ENCODE measurements at places on chromosomes 4 and X.

DNA sequence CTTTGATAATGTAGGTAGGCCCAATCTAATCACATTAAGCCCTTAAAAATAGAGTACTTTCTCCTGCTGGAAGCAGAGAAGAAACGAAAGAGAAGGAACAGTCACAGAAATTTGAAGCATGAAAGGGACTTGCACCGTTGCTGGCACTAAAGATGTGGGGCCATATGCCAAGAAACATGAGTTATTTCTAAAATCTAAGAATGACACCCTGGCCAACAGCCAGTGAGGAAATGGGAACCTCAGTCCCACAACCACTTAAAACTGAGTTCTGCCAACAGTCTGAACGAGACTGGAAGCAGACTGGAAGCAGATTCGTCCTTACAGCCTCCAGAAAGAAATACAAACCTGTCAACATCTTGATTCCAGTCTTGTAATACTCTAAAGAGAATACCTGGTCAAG, 70.1 kb downstream of the CENPC start:
- no peak for DNase-seq

DNA sequence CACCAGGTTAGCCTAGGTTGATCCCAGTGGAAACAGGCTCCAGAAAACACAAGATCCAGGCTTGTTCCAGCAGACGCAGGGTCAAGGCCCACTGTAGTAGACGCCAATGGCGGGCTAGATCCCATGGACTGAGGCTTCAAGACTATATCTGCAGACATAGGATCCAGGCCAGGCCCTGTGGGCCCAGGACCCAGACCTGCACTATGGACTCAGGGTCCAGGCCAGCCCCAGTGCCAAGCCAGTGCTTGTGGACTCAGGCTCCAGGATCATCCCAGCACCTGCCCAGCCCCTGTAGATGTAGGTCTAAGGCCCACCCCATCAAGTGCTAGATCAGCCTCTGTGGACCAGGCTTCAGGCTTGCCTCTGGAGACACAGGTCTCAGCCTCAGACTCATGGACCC, 300.9 kb downstream of the CHIC1 start:
- no peak for DNase-seq

DNA sequence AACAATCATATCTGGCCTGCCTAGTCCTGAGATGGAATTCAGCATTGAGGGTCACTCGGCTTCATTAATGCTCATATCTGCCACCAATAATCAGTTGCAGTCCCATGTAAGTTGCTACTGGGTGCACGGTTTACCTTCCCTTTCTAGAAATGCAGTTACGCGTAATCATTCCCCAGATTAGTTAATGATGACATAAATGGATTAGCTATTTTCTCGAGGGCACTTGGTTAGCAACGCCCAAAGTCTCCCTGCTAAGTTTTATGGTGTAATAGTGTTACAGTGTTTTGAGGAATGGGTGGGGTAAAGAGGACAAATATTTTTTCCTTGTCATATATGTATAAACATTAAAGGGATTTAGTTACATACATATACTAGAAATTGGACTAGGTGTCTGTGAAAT, 118.8 kb downstream of the MID1 start:
- no peak for DNase-seq

GRCh38 chr4:139786494-139787354, 121.1 kb downstream of the MGST2 start:
- no peak for DNase-seq

GRCh38 chr4:16196482-16197393, 29.5 kb downstream of the TAPT1 start:
- no peak for DNase-seq

GRCh38 chr4:94262163-94263016, 54.7 kb downstream of the SMARCAD1 start:
- DNase-seq = no peak

DNA sequence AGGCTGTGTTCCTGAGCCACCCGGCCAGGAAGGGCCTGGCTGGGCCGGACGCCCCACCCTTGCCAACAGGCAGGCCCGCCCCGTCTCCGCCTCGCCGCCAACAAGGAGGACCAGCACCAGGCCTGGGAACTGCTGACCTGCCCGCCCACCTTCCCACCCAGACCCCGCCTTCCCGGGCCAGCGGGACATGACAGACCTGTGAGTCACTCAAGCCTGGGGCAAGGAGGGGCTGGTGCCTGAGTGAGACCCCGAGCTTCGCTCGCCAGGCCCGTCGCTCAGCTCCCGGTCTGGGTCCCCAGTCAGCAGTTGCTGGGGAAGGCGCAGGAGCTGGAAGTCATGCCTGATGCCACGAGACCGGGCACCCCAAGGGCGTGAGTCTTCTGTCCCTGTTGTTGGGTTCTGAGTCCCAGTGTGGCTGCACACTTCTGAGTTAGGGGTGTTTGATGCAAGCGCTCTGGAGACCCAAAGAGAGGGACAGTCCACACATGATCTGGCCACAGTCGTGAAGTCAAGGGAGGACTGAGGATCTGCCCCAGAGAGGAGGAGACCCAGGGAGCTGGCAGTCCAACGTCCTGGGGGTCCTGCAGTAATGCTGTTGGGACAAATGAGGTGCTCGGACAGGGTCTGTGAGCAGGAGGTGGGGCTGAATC, at the start of gene DNASE1L1:
Gene DNASE1L1, minus strand, starts transcription at position 33 of the 650 bp plus-strand sequence. CDS start 3,686 bp downstream, outside the sequence.
- no peak for DNase-seq

- no peak for DNase-seq
Measured at GRCh38 chr4:105293360-105293759, 146.7 kb downstream of the TET2 start.

DNA sequence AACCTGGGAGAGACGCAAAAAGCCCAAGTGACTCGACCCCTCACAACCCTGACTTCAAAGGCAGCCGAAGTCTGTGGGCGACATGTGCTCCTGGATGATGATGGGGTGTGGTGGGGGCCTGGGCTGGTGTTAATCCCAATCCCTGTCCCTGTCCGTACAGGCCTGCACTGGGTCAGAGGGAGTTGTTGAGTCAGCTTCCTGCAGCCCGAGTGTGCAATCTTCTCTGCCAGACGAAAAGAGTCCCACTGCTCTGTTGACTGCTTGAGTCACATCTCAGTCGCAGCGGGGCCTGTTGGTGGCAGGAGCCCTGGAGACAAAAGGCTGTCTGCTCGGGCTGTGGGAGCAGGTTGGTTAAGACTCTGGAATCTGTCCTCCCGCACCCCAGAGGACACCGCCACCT, 10.3 kb downstream of the FAM3A start:
- DNase-seq = no peak

- DNase-seq = no peak
Measured at GRCh38 chrX:2282490-2283090, 218.2 kb downstream of the DHRSX start.

GRCh38 chrX:48989483-48989882, 12.6 kb downstream of the GRIPAP1 start:
- DNase-seq = no peak

- no peak for DNase-seq
Measured at GRCh38 chr4:119478446-119479179, 150.0 kb downstream of the PDE5A start.

DNA sequence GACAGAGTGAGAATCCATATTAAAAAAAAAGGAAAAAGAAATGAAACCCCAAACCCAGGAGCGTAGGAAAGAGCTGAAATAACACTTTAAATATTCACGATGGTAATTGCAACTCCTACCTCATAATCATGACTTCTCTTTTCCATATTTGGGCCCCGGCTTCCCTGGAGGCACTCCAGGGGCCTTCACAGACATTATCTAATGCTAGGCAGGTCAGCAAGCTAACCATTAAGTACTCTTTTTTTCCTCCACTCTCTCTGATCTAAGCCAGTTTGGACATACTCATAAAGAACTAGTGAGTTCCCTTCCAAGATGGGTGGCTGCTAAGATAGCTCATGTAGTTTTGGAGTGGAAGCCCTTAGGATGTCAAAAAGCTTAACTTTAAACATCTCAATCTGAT, 83.2 kb downstream of the SH3KBP1 start:
- DNase-seq = no peak

DNA sequence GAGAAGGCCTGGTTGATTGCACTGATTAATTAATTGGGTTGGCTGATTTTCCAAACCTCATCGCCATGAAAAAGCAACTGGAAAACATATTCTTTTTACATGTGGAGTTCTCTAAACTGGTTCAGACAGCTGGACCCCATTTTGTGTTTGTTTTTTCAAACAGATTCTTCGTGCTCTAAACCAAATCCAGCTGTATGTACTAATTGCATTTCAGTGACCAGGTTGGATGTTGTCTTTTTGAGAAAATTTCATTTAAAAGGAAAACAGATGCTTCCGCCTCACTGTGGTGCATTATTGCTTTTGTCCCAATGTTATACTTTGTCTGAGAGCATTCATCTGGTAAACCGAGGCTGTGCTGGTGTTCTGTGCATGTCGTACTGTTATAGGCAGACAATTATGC, 67.8 kb upstream of the LNX1 start:
- DNase-seq = no peak

GRCh38 chr4:47219586-47219985, 188.2 kb downstream of the GABRB1 start:
- DNase-seq = no peak

- DNase-seq = no peak
Measured at GRCh38 chr4:186900232-186900900, 176.7 kb upstream of the FAT1 start.

GRCh38 chr4:77240469-77241066, 83.6 kb downstream of the CCNG2 start:
- DNase-seq = peak; percentile 26

GRCh38 chr4:7210824-7211223, 18.5 kb downstream of the SORCS2 start:
- DNase-seq = no peak

DNA sequence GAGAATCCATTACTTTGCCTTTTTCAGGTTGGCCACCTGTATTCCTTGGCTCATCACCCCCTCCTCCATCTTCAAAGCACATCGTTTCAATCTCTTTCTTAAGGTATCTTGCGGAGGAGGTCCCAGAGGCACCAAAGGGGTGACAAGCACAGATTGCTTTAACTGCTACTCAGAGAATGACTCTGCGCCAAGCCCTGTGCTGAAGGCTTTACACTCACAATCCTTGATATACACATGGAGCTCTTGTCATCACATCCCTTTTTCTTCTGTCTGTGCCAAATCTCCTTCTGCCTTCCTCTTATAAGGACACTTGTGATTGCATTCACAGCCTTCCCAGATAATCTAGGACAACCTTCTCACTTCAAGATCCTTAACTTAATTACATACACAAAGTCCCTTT, 134.7 kb upstream of the MAMLD1 start:
- DNase-seq = no peak

DNA sequence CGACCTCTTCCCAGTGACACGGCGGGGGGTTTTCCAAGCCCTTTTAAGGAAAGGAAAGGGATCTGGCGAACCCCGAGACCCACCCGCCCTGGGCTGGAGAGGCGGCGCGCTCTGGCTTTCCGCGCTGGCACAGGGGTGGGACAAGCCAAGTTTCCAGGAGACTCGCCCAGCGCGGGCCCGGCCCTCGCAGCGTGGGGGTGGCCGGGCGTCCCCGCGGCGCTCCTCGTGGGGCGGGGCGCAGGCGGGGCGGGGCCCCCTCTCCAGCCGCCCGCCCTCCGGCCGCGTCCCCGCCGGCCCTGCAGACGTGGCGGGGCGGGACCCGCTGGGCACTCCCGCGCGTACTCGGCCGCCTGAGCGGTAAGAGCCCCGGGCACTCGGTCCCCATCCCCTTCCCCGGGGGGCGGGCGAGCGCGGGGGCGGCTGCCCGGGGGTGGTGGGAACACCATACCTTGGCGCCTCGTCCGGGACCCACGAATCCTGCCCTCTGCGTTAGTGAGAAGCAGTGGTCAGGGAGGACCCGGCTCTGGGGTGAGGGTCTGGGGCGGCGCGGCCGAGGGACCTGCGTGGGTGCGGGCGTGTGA, at the start of gene FAM114A1:
Gene FAM114A1, plus strand, starts transcription at position 329 of the 581 bp plus-strand sequence. CDS start 10,273 bp downstream, outside the sequence.
- no peak for DNase-seq

GRCh38 chr4:113809311-113809710, 47.8 kb upstream of the CAMK2D start:
- no peak for DNase-seq

DNA sequence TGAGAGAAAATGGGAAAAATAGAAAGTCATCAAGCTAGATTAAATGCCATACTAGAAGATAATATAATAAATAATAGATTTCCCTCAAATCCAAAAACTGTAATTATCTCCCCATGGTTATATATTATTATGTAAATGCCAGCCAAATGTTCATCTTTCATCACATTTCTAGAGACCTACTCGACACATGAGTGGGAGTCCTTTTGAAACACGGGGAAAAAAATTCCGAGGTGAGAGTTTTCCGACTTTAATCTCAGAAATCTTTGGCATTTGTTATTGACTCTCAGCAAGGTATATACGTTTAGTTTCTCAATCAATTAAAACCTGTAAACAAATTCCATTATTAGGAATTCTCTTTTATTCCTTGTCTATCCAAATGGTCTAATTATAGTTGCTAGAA, 465.4 kb upstream of the SMIM31 start:
- DNase-seq = no peak

DNA sequence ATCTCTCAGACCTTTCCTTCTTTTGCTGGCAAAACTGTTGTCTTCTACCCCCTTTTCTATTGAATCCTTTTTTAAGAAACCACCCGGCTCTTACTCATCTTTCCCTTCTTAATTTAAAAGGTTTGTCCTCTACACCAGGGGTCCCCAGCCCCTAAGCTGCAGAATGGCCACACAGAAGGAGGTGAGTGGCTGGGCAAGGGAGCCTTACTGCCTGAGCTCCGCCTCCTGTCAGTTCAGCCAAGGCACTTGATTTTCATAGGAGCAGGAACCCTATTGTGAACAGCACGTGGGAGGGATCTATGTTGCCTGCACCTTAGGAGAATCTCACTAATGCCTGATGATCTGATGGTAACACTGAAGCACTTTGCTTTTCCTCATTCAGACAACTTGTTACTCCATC, 726.3 kb upstream of the INTU start:
- DNase-seq = no peak

DNA sequence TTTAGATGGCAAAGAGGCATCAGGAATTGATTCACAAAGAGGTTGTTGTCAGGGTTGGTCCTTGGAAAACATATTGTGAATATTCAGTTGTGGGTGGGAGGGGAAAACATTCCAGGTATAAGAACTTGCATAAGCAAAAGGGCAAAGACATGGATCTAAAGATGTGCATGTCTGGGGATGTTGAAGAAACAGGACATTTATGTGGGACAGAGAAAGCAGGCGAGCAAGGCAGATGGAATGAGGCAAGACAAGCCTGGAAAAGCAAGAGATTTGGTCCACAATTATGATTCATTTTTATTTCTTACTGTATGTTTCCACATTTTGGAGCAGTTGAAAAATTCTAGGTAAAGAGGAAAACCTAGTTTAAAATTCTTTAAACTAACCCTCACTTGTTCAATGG, 134.9 kb upstream of the CXXC4 start:
- no peak for DNase-seq

GRCh38 chr4:145690610-145691009, 10.7 kb downstream of the C4orf51 start:
- DNase-seq = no peak

GRCh38 chrX:121389976-121390714, 342.7 kb downstream of the GLUD2 start:
- DNase-seq = no peak

GRCh38 chr4:18980516-18981233, 959.1 kb upstream of the LCORL start:
- DNase-seq = no peak

- no peak for DNase-seq
Measured at GRCh38 chrX:46202733-46203514, 342.3 kb downstream of the ZNF674 start.

All from SK-N-MC (cell line).